ENCODE measurements at places on chromosomes 5 and 9. TPM values are rescaled to one million over a fixed set of nuclear protein-coding genes. Genes with fewer than 3 reads are reported as not detected.

Gene NFIB
- total RNA-seq = 5.3 TPM

- H3K27me3 ChIP-seq = no peaks in the 10 kb centered on the region
- H3K27ac ChIP-seq = no peak overlapping the region
- H3K36me3 ChIP-seq = no peaks in the 10 kb centered on the region
- no peak overlapping the region for H3K4me3 ChIP-seq
Measured at GRCh38 chr5:169732841-169733240, 95.8 kb downstream of the DOCK2 start.

GRCh38 chr5:54703133-54703532 is 185.6 kb downstream of the SNX18 start:
- H3K4me1 ChIP-seq = no peaks in the 10 kb centered on the region
- peak overlapping the region; percentile 46 for H3K27ac ChIP-seq
- DNase-seq = no peak
- no peaks in the 10 kb centered on the region for H3K27me3 ChIP-seq
- H3K36me3 ChIP-seq = no peaks in the 10 kb centered on the region
- no peak overlapping the region for H3K4me3 ChIP-seq

DNA sequence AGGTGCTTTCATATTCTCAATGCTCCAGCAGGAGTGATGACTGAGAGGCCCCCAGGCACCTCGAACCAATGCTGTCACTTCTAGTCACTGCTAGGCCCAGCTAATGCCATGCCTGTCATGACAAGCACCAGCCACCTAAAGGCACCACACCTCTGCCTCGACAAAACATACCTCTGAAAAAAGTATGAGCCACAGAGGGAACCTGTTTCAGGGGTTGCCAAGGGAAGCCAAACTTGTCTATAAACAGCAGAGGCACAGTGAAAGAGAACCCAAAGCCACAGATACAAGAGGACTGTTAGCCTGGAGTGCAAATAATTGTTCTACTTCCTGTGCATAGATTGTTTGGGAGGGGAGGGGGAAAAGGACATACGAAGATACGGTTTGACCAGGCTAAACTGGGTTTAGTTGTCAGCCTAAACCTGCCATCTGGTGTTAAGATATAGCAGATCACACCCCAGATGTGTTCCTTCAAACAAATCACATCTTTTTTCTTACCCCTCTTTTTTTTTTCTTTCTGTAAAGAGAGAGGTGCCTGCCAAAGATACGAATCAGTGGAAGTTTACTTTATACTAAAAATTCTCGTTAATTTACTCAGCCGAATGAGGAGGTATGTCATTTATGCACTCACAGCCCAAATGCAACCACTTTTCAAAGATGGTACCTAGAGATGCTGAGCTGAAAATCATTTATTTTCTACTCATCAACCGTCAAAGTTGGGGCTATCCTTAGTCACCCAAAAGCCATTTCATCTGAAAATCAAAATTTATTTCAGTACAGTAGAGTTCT is 45.7 kb downstream of the BNC2 start:
- H3K4me1 ChIP-seq = peaks cover 2% of the 10 kb centered on the region
- H3K27me3 ChIP-seq = no peaks in the 10 kb centered on the region
- DNase-seq = peak; percentile 67
- H3K4me3 ChIP-seq = no peak overlapping the region
- H3K27ac ChIP-seq = no peak overlapping the region

Measured in endodermal cell (in vitro differentiated cells).